Activated CD8-positive, alpha-beta memory T cell treated with anti-CD3 and anti-CD28 coated beads, Interleukin-2, amount 50 U/mL, for 4 hours (primary cell): ENCODE measurements at places on chromosomes 1 and 21.
A peak's percentile ranks its signal among the peaks of the same experiment; 100 is the strongest.

DNA sequence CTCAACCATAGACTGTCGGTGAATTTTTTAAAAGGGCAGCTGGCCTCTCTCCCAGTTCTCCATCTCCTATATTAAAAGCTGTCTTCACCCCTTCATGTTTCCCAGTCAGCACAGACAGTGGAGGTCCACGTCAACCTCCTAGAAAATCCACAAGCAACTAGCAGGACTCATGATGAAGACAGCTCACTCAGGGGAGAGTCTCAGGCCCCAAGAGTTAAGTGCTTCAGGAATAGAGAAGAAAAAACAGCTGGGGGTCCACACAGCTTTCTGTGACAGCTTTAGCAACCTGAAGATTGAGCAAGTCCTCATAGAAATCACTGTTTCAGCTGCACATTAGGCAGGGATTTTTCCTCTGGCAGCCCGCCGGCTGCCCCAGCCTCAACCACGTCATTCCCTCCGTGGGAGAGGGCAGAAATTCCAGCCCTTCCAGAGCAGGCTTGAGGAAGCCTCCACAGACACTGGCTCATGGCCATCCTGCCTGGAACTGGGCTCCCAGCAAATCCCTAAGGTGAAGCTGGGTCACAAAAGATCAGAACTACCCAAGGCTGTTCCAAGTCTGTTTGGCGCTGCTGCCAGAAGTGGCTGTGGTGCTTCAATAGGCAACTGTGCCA, 15.2 kb downstream of the GPR161 start:
- DNase-seq, result no peak

DNA sequence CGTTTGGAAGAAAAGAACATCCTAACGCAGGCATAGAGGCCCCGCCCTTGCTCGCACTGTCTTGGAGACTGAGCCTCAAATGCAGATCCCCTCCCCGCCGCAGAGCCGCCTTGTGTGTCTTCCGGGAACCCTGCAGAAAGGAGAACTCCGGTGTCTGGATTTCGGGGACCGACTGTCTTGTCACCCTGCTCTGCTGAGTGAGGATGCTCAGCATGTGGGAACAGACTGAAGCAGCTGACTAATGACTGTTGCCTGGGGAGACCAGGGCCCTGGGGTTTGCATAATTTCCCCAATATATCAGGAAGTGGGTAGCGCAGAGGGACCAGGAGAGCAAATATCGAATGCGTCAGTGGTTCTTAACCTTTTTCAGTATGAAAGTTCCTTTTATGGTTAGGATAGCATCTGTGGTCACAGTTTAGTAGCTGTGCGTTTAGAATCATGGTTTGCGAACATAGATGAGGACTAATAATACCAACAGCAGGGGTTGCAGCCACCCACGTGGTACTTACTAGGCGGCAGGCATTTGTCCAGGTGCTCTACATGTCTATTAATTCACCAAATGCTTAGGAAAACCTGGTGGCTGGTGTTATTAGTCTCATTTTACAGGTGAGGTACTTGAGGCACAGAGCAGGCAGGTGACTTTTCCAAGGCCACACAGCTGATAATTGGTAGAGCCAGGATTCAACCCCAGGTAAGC, 14.3 kb downstream of the GPR137B start:
- DNase-seq, result peak; percentile 40

GRCh38 chr21:25573409-25574206, 33.7 kb downstream of the MRPL39 start:
- peak; percentile 75 for DNase-seq

DNA sequence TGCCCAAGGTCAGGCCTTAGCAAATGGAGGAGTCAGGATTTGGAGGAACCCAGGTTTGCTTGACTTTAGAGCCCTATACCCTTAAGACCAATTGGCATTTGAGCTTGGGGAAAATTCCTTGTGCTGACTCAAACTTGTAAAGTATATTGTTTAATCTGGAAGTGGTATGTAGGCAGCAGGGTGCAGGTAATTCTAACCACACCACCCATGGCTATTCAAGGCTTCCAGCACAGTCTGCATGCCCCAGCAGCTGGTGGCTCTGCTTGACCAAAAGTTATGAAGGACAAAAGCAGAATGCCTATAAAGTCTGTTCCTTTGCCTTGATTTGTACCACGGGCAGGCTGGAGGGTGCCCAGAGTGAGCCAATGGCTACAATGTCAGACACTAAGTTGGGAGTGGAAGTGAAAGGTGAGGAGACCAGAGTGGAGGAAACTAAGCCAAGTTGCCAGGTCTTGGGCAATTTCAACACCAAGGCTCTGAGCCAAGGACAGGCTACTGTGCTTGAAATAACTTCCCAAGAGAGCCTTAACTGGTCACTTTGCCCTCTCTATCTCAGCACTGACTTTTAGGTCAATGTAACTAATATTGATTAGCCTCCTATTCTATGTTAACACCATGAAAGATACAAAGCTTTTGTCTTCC, 4.7 kb upstream of the G0S2 start:
- DNase-seq, result no peak

DNA sequence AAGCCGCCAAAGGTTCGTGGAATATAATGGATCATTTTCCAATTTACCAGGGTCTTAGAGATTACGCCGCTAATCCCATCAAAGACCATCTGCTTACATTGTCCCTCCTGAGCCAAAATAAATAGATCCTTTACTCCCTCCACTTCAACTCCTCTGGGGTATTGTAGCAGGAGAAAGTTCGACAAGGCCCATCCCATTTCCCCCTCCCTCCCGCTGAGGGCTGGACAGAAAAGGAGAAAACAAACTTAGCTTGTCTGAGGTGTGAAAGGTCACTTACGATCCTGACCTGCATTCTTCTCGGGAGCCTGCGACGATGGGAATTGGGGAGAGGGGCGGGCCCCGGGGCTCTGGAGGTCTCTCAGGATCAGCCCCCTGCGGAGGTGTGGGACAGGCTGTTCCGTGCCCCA, 60.8 kb downstream of the MEF2D start:
- no peak for DNase-seq

DNA sequence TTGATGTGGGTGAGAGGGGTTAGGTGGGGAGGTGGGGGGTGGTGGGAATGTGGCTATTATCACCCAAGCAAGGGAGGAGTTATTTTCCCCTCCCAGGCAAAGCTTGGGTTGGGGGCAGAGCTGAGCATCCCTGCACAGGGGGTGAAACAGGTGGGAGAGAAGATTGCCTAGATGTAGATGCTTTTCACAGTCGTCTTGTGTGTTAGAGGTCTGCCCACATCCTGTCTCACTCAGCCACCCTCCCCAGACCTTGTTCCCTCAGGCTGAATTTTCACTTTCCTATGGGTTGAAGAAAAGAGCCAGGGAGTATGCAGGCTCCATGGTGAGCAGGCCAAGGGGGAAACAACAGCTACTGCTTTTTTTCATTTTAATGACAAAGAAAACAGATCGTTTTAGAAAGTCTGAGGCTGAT, 223.5 kb downstream of the KIF26B start:
- DNase-seq, result peak; percentile 22

DNA sequence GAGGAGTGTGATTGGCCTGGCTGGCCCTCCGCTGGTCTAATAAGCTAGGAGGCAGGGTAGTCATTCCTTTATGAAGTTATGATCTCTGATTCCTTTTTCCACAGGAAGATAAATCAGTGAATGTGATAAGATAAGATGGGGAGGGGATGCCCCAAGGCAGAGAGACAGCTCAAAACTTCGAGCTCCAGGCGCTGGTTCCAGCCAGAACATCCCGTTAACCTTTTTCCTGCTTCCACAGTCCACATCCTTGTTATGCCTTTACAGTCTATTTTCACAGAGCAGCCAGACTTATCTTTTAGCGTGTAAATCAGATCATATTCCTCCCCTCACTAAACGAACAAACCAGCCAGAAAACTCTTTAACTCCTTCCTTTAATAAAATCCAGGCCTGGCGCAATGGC, 38.5 kb upstream of the BMP8B start:
- no peak for DNase-seq

GRCh38 chr1:236395230-236395946, 1.3 kb downstream of the EDARADD start:
- peak; percentile 41 for DNase-seq

- no peak for DNase-seq
Measured at GRCh38 chr1:101310506-101310905, 73.7 kb downstream of the S1PR1 start.

GRCh38 chr1:116585886-116586285, 15.1 kb upstream of the CD58 start:
- no peak for DNase-seq

- no peak for DNase-seq
Measured at GRCh38 chr1:64882574-64883255, 83.6 kb downstream of the JAK1 start.

- DNase-seq, result no peak
Measured at GRCh38 chr1:200042119-200042551, 14.6 kb downstream of the NR5A2 start.

GRCh38 chr1:205604059-205604458, 27.8 kb downstream of the ELK4 start:
- DNase-seq, result no peak

DNA sequence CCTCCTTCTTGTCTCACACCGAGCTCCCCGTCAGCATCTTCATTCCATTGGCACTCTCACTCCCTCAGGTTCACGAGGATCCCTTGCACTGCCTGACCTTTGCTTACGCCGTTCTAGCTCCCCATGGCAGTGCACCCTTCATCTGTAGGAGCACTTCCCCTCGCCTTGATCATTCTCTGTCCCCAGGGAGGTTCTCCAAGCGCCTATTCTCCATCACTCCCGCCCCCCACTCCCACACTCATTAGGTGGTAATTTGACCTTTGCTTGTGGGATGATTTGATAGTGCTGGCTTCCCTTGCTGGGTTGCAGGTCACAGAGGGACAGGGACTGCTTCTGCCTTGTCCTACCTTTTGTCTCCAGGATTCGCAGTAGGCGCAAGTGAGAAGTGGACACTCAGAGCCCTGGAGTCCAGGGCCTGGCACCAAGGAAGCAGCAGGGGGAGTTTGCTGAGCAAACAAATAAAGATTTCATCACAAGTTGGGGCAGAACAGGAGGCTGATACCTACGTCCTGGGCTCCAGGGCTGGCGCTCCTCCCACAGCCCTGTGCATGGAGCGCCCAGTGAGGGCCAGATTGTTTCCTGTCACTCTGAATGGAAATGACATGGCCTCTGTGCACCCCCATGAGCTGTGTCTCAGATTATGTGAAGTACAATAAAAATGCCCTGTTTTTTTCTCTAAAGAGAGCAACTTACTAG, 82.0 kb upstream of the RUNX3 start:
- DNase-seq, result no peak

GRCh38 chr1:15282810-15283474, 35.9 kb downstream of the FHAD1 start:
- no peak for DNase-seq

DNA sequence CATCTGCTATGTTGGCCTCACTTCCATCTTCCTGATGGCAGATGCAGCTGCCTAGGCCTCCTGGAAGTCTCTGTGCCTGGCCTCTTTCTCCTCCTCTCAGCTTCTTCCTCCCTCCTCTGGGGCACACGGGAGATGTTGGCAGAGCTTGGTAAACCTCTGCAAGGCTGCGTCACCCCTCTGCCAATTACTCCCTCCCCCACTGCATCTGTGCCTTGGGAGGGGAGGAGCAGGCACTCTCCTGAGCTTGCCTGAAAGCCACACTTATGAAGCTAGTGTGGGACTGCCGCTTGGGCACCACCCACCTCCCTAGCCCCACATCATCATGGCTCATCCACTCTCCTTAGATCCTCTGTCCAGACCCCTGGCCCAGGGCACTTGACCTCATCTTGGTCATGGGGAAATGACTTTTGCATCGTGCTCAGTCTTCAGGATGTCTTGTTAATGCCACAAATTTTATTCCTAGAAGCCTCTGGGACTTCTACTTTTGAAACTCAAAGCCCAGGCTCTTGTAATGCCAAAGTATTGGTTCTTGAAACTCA, 7.3 kb upstream of the TMEM51 start:
- DNase-seq, result no peak

- no peak for DNase-seq
Measured at GRCh38 chr1:63877816-63878215, 104.0 kb downstream of the ROR1 start.

DNA sequence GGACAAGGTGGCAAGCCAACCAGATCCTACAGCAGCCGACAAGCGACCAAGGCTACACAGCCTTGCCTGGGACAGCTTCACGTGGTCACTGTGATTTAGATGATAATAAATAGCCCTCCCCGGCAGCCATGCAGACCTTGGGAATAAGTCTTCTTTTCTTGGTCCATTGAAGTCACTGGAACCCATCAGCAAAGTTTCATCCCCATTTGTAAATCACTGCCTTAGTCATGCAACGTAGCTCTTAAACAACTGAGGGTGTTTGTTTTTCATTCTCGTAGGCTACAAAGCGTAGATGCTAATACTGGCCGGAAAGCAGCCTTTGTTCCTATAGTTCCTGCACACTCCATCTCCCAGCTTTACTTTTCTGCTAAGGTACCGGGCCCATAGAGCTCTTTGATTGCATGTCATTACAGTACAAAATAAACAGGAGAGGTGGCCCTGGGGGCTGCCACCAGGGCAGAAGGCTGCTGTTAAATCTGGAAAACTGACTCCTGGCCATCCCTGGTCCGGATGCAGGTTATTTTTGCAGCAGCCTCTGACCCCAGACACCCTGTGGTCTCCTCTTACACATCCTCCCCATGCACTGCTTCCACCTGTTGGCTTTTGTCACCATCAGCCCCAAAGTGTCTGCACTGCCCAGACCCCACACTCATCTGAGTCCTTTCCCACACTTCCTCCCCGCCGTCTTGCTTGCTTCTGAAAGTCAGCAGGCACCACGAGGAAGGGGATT, 105.5 kb downstream of the TOMM20 start:
- no peak for DNase-seq

DNA sequence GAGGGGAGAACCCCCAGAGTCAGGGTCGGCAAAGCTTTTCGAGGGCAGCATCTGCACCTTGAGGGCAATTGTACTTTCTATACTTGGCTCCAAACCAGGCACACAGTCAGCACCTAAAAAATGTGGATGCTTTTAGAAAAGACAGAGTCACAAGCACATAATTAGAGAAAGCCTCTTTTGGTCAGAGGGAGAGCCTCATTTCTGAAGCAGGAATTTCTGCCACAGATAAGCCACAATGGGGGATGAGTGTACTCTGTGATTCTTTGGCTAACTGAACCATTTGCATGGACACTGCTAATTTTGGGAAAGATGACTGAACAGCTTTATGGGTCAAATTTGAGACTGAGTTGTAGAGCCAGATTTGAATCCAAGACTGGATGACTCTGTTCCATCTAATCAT, 635.7 kb downstream of the KIF26B start:
- DNase-seq, result no peak
